ENCODE measurements at places on chromosomes 7 and 10.
A peak's percentile ranks its signal among the peaks of the same experiment; 100 is the strongest.

GRCh38 chr10:8513155-8514147 is 459.0 kb downstream of the GATA3 start:
- no peak for DNase-seq

DNA sequence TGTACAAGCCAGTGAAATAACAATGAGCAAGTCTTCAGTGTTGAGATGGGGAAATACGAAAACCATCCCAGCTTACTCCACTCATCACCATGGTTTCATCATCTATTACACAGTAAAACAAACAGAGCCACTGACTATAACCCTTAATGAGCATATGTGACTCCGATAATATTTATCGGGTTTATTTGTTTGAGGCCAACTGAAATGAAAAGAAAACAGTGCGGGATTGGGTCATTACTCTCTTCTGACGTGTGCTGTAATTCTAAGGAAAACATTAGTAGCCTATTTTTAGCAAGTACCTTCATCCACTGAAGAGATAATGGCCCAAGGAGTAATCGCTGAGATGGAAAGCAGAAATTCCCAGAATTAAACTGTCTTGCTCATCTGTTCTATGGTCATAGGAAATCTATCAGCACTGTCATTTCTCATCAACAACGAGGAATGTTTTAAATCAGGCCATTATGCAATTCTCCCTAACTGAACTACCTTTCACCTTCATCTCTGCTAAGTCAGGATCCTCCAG is 716.5 kb downstream of the INHBA start:
- peak; percentile 68 for DNase-seq

GRCh38 chr10:46092524-46093081 is 46.5 kb upstream of the MSMB start:
- no peak for DNase-seq

- no peak for DNase-seq
Measured at GRCh38 chr10:116699471-116700150, 42.8 kb downstream of the HSPA12A start.

DNA sequence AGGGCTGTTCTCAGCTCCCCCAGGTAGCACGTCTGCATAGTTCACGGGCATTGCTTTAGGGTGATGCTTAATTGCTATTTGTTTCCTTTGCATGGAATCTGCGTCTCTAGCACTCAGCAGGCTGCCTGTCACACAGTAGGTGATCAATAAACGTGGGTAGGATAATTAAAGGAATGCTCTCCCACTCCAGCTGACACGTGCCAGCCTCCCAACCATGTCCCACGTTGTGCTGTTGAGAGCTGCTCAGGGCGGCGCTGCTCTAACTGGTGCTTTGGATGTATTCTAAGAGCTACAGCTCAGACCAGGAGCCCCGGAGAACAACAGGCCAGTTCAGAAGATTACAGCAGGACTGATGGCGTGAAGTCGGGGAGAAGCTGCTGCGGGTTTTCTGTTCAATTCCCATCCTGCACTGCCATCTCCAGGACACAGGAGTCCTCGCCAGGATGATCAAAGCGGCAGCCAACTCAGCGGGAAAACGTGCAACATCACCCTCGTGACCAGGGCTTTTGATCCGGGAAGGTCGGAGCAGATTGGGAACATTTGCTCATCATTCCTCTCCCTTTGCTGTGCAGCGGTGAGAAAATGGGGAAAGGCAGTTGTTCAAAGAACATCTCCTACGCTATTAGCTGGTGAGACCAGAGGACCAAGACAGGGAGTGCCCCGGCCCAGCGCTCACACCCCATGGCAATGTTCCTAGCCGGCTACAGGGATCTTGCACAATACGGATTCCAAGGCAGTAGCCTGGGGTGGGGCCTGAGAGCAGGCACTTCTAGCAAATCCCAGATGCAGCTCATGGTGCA is 50.5 kb upstream of the FOXK1 start:
- DNase-seq, result peak; percentile 94

GRCh38 chr10:1186683-1186990 is 130.5 kb downstream of the WDR37 start:
- DNase-seq, result no peak

DNA sequence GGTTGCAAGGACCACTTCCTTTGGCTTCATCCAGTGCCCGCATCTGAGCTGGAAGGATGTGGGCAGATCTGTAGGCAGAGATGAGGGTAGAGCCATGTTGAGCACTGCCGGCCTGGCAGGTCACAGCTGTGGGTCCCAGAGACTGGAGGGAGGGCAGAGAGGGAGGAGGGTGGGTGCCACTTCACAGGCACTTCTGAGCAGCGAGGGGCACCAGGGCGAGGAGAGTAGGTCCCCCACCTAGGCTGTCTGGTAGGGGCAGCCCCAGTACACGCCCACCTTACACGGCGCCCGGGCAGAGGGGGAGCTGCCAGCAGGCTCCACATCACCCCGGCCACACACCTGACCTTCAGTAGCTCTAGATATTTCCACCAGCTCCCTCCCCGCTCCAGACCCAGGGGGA is 473.0 kb upstream of the FOXK1 start:
- DNase-seq, result no peak

Data from hepatic stellate cell (primary cell).